ENCODE measurements at places on chromosomes 3 and 15. TPM values are rescaled to one million over a fixed set of nuclear protein-coding genes. Genes with fewer than 3 reads are reported as not detected.

GRCh38 chr15:68175526-68175925, 29.6 kb downstream of the CALML4 start:
- H3K4me1 ChIP-seq: no peaks in the 10 kb centered on the region
- no peak for DNase-seq
- no peaks in the 10 kb centered on the region for H3K36me3 ChIP-seq
- H3K27me3 ChIP-seq: no peaks in the 10 kb centered on the region
- H3K27ac ChIP-seq: no peak overlapping the region

GRCh38 chr3:133277813-133278212, 122.0 kb upstream of the BFSP2 start:
- no peaks in the 10 kb centered on the region for H3K4me1 ChIP-seq
- no peak overlapping the region for H3K27ac ChIP-seq
- no peaks in the 10 kb centered on the region for H3K27me3 ChIP-seq
- peak; percentile 58 for DNase-seq

DNA sequence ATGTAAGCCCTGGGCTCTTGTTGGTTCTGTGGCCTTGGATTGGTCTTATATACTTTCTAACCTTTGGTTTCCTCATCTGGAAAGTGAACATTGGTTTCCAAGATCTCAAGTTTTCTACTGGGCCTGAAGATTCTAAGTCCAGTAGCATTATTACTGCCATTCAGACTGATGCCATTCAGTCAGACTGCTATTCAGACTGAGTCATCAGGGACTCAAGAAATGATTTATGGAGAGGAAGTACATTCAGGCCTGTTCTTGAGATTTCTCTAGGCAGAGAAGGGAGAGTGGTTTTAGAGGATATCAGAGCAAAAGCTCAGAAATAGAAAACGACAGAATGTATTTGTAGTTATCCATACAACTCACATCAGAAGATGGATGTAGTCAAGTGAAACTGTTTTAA, 557.2 kb downstream of the NR2F2 start:
- DNase-seq: peak; percentile 6
- no peaks in the 10 kb centered on the region for H3K36me3 ChIP-seq
- no peaks in the 10 kb centered on the region for H3K4me1 ChIP-seq
- H3K27ac ChIP-seq: no peak overlapping the region

GRCh38 chr3:40009991-40010390, 200.6 kb downstream of the MYRIP start:
- no peaks in the 10 kb centered on the region for H3K4me1 ChIP-seq
- no peak overlapping the region for H3K4me3 ChIP-seq
- H3K27me3 ChIP-seq: no peaks in the 10 kb centered on the region
- DNase-seq: no peak
- no peak overlapping the region for H3K27ac ChIP-seq

GRCh38 chr15:88331291-88331690, 74.8 kb upstream of the NTRK3 start:
- H3K36me3 ChIP-seq: no peaks in the 10 kb centered on the region
- DNase-seq: peak; percentile 31
- H3K4me3 ChIP-seq: no peak overlapping the region
- no peak overlapping the region for H3K27ac ChIP-seq
- H3K27me3 ChIP-seq: no peaks in the 10 kb centered on the region
- no peaks in the 10 kb centered on the region for H3K4me1 ChIP-seq

GRCh38 chr3:177563243-177563780, 366.0 kb upstream of the TBL1XR1 start:
- H3K4me3 ChIP-seq: no peak overlapping the region
- no peaks in the 10 kb centered on the region for H3K4me1 ChIP-seq
- no peaks in the 10 kb centered on the region for H3K36me3 ChIP-seq

DNA sequence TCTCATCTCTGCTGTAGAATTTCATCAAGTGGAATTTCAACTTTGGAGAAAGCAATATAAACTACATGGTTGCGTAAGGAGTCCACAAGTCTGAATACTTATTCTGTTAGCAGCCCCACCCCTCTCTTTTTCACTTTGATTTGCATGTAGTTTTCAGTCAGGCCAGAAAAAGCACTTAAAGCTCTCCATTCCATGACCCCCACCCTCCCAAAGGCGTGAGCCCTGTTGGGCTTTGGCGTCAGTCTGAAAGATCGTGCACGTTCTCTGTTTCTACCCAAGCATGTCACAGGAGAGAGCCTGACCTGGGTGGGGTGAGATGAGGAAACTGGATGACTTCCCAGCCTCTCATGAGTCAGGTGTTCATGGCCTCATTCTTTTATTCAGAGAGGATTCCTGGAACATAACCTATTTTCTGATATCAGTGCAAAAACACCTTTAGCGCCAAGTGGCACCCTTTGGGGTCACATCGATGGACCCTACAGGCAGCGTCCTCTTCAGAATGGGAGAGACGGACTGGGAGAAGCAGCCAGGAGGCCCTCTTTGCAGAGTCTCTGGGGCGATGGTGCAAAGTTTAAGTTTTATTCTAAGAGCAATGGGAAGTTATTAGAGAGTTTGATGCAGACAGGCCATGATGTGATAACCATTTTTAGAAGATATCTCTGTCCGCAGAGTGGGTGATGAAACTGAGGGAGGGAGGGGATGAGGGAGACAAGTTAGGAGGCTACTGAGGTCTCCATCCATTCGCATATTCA, 55.8 kb downstream of the LSM3 start:
- no peak overlapping the region for H3K27ac ChIP-seq
- no peaks in the 10 kb centered on the region for H3K4me1 ChIP-seq
- no peaks in the 10 kb centered on the region for H3K27me3 ChIP-seq
- H3K4me3 ChIP-seq: no peak overlapping the region
- DNase-seq: peak; percentile 77
- no peaks in the 10 kb centered on the region for H3K36me3 ChIP-seq

- DNase-seq: no peak
- no peaks in the 10 kb centered on the region for H3K4me1 ChIP-seq
These were observed 11.5 kb upstream of the DNASE1L3 start for GRCh38 chr3:58222161-58222724.

GRCh38 chr3:156014489-156014888, 105.9 kb upstream of the KCNAB1 start:
- no peak overlapping the region for H3K27ac ChIP-seq
- no peaks in the 10 kb centered on the region for H3K4me1 ChIP-seq
- H3K27me3 ChIP-seq: no peaks in the 10 kb centered on the region

GRCh38 chr3:196192524-196193051, 18.6 kb downstream of the ZDHHC19 start:
- H3K4me1 ChIP-seq: no peaks in the 10 kb centered on the region
- no peaks in the 10 kb centered on the region for H3K27me3 ChIP-seq
- H3K4me3 ChIP-seq: no peak overlapping the region
- DNase-seq: no peak
- no peak overlapping the region for H3K27ac ChIP-seq

- H3K4me3 ChIP-seq: no peak overlapping the region
- no peaks in the 10 kb centered on the region for H3K36me3 ChIP-seq
- peaks cover 3% of the 10 kb centered on the region for H3K27me3 ChIP-seq
- H3K27ac ChIP-seq: no peak overlapping the region
- DNase-seq: no peak
These were observed 29.6 kb downstream of the MYL3 start for GRCh38 chr3:46833346-46834300.

- H3K4me1 ChIP-seq: no peaks in the 10 kb centered on the region
- no peak overlapping the region for H3K4me3 ChIP-seq
- H3K27me3 ChIP-seq: no peaks in the 10 kb centered on the region
These were observed 225.5 kb upstream of the STT3B start for GRCh38 chr3:31307131-31307785.

DNA sequence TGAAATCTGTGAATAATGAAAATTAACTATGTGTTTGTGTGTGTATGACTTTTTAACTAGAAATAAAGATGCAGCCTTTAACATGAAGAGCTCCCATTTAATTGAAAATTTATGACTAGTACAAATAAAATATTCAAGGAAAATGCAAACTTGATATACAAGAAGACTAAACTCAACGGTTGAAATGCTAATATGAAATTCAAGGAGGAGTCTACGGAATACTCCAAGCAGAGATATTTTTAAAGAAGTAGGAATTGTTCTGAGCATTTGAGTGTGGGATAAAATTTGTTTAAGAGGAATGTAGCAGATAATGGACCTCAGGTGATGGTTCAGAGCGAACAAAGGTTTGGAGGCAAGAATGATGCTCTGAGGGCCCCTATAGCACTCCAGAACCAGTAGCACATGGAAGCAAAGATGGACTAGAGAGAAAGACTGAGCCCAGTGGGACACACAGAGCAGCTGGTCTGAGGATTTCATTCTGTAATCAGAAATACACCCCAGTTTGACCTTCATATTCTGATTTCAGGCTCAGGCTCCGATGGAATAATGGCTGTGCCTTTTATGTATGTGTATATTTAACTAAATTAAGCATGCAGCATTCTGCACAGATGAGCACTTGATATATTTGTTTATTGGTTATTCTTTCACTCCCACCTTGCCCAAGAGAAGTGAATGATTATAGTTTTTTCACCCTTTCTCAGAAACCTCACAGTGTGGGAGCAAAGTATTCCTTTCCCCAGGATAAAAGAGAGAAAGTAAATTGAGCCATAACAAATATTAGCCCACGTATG, 227.1 kb downstream of the ZPLD1 start:
- H3K27me3 ChIP-seq: no peaks in the 10 kb centered on the region
- H3K27ac ChIP-seq: no peak overlapping the region
- H3K4me3 ChIP-seq: no peak overlapping the region
- no peaks in the 10 kb centered on the region for H3K4me1 ChIP-seq

GRCh38 chr15:66019368-66019767, 150.1 kb downstream of the RAB11A start:
- H3K27me3 ChIP-seq: no peaks in the 10 kb centered on the region
- H3K4me1 ChIP-seq: no peaks in the 10 kb centered on the region
- no peaks in the 10 kb centered on the region for H3K36me3 ChIP-seq
- no peak overlapping the region for H3K27ac ChIP-seq
- DNase-seq: no peak
- no peak overlapping the region for H3K4me3 ChIP-seq

GRCh38 chr3:104438706-104439105, 928.0 kb upstream of the ALCAM start:
- no peaks in the 10 kb centered on the region for H3K36me3 ChIP-seq
- no peak overlapping the region for H3K4me3 ChIP-seq
- H3K27ac ChIP-seq: no peak overlapping the region
- DNase-seq: no peak

DNA sequence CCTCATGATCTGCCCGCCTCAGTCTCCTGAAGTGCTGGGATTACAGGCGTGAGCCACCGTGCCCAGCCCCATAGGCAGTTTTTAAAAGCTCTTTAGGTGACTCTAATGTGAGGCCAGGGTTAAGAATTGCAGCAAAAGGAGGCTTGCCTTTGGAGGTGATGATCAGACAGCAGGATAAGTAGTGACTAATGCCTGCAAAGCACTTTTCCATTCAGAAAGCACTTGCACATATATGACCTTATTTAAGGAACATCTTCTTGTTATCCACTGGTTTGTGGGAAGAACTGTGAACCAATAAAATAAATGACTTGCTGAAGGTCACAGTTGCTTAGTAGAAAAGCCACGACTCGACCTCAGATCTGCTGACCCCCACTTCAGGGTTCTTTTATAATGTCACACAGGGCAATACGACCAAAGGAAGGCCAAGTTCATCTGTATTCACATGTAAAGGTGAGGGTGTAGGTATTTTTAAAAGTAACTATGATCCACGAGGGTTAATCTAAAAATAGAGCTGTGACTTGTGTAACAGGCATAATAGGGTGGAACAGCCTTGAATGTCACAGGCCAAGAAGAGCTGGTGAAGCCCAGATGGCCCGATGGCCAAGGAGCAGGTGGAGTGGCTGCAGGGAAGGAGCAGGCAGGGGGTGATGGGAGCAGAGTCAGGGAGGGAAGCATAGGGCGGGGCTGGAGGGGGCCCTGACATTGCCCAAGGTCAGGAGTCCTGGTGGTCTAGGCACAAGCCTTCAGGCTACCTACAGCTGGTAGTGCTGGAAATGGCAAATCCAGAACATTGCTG, 24.4 kb downstream of the LARP6 start:
- no peak overlapping the region for H3K4me3 ChIP-seq
- H3K27me3 ChIP-seq: no peaks in the 10 kb centered on the region
- H3K36me3 ChIP-seq: peaks cover 6% of the 10 kb centered on the region
- H3K27ac ChIP-seq: no peak overlapping the region
- peaks cover 19% of the 10 kb centered on the region for H3K4me1 ChIP-seq
- no peak for DNase-seq

DNA sequence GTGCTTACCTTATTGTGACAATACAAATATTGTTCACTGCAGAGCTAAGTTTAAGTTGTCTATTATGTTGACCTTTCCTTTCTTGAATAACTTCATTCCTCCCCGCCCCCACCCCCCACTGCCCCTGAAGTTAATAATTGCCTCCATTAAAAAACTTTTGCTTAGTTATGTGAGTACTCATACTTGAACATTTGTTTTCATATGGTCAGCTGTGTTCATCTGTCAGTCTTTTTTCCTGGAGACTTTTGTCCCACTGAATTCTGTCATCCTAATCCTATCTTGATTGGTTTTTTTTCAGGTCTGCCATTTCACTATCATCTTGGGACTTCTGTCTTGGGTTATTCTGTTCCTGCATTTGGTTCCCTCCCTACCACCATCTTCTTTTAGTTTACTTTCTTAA, 8.5 kb downstream of the SLC25A36 start:
- no peaks in the 10 kb centered on the region for H3K27me3 ChIP-seq
- H3K36me3 ChIP-seq: no peaks in the 10 kb centered on the region
- H3K4me1 ChIP-seq: no peaks in the 10 kb centered on the region
- DNase-seq: no peak
- no peak overlapping the region for H3K27ac ChIP-seq
- H3K4me3 ChIP-seq: no peak overlapping the region

DNA sequence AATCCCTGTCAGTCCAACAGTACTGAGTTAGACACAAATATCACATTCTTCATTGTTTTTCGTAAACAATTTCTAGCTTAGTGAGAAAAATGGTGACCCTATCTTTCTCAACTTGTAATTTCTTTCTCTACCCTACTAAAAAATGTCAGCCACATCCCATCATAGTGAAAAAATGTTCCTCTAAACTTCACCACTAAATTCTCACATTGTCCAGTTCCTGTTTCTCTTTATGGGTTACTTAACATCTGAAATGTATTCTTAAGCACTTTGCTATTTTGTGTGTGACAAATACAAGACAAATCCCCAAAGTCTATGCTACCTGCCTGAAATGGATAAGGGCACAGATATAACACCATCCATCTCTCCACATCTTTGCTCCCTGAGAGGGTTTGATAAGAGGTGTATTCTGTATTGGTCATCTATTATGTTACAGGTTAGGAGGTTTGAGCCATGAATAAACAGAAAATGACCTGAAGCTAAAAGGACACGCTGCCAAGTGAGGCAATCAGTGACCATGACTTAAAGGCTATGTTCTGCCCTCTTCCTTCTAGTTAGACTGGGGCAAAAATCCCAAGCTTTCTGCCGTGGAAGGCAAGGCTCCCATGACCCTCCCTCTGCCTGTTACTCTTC, 118.2 kb downstream of the GADL1 start:
- DNase-seq: no peak
- no peaks in the 10 kb centered on the region for H3K27me3 ChIP-seq
- no peaks in the 10 kb centered on the region for H3K4me1 ChIP-seq
- no peaks in the 10 kb centered on the region for H3K36me3 ChIP-seq
- no peak overlapping the region for H3K4me3 ChIP-seq

FBXL22 gene
- 0.50 TPM for total RNA-seq

CP gene
- not detected for total RNA-seq

RIOX2 gene
- 46.1 TPM for total RNA-seq

FBXL2 gene
- total RNA-seq: 16.2 TPM

PRR23C gene
- not detected for total RNA-seq

OR5H1 gene
- total RNA-seq: not detected

NT5DC2 gene
- total RNA-seq: 18.0 TPM

LRRC31 gene
- total RNA-seq: not detected

TRPM1 gene
- not detected for total RNA-seq
